ENCODE measurements at places on chromosomes 6 and 20.

DNA sequence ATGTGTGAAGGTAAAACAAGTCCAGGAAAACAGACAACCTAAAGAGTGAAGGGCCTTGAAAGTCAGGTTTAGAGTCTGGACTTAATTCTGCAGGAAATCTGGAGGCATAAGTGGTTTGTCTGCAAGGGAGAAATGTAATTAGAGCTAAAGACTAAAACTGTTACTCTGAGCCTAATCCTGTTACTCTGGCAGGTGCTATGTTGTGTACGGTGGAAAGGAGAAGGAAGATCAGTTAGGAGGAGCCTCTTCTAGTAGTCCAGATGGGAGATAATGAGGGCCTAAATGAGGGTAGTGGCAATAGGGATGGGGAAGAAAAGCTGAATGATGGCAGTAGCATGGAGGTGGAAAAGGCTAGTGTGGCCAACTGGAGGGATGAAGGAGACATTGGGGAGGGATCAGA is 118.5 kb downstream of the PDSS2 start:
- H3K36me3 ChIP-seq, result no peaks in the 10 kb centered on the region
- no peak overlapping the region for H3K4me3 ChIP-seq
- H3K4me1 ChIP-seq, result peaks cover 3% of the 10 kb centered on the region
- no peak for DNase-seq

GRCh38 chr20:42949950-42950349 is 239.8 kb downstream of the PTPRT start:
- H3K27me3 ChIP-seq, result no peaks in the 10 kb centered on the region
- H3K4me3 ChIP-seq, result no peak overlapping the region
- no peaks in the 10 kb centered on the region for H3K36me3 ChIP-seq
- no peaks in the 10 kb centered on the region for H3K4me1 ChIP-seq

DNA sequence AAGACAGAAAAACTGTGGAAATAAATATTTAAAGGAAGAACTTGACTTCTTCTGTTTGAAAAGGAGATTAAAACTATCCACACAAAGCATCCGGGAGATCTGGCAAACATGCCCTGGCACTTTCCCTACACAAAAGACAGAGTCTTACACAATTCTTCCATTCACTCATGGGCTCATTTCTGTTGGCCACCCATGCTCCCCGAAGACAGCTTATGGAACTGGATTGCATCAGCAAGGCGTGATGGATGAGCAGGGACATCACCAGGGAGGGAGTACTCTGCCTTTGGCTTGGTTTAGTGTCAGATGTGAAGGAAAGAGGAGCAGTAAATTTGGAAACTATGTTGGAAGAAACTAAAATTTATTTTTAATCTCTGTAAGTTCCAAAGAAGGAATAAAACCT is 379.3 kb downstream of the CD109 start:
- H3K36me3 ChIP-seq, result no peaks in the 10 kb centered on the region
- H3K4me1 ChIP-seq, result no peaks in the 10 kb centered on the region
- no peak overlapping the region for H3K27ac ChIP-seq
- peaks cover 2% of the 10 kb centered on the region for H3K27me3 ChIP-seq
- no peak for DNase-seq
- H3K4me3 ChIP-seq, result no peak overlapping the region

GRCh38 chr20:45611054-45611453 is 18.5 kb upstream of the WFDC10A start:
- peaks cover 16% of the 10 kb centered on the region for H3K4me1 ChIP-seq
- H3K36me3 ChIP-seq, result peaks cover 9% of the 10 kb centered on the region
- no peak overlapping the region for H3K4me3 ChIP-seq
- H3K27me3 ChIP-seq, result peaks cover 5% of the 10 kb centered on the region
- peak; percentile 54 for DNase-seq

GRCh38 chr20:62143957-62144825 is 622 bp downstream of the SS18L1 start:
- no peaks in the 10 kb centered on the region for H3K27me3 ChIP-seq
- DNase-seq, result peak; percentile 89
- H3K27ac ChIP-seq, result peak overlapping the region; percentile 82
- H3K4me1 ChIP-seq, result peaks cover 35% of the 10 kb centered on the region

DNA sequence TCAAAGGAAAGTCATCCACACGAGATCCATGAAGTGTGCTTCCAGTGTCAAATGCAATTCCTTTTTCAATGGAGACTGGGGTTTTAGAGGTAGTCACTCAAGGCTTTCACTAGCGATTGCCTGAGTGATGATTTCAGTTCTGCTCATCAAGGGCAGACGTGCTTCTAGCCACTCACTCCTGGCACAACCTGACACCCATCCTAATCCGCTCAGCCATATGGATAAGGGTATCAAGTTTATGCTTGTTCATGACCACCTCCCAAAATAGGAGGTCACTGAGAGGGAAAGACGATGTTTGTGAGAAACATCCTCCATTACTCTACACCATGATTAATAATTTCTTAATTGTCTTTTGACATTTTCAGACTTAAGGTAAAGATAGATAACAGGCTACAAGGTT is 91.3 kb upstream of the HEY2 start:
- no peaks in the 10 kb centered on the region for H3K36me3 ChIP-seq
- H3K27me3 ChIP-seq, result peaks cover 2% of the 10 kb centered on the region
- H3K4me3 ChIP-seq, result no peak overlapping the region
- H3K27ac ChIP-seq, result no peak overlapping the region
- H3K4me1 ChIP-seq, result no peaks in the 10 kb centered on the region
- DNase-seq, result no peak

DNA sequence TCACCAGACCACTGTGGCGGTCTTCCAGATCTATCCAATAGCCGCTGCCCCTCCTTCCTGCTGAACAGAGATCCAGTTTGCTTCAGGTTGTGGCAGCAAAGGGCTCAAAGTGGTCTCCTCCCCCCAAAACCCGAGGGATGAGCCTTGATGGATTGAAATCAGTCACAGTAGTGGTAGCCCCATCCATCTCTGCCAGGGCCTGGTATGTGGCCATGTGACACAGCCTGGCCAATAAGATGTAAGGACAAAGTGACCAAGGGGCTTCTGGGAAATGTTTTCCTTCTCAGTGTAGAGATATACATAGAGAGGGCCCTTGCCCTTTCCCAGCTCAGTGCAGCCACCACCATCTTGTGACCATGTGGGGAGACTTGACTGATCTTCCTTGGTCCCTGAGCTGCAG is 4.1 kb upstream of the ARMC2 start:
- H3K27me3 ChIP-seq, result peaks cover 30% of the 10 kb centered on the region
- H3K27ac ChIP-seq, result no peak overlapping the region
- peak; percentile 52 for DNase-seq

DNA sequence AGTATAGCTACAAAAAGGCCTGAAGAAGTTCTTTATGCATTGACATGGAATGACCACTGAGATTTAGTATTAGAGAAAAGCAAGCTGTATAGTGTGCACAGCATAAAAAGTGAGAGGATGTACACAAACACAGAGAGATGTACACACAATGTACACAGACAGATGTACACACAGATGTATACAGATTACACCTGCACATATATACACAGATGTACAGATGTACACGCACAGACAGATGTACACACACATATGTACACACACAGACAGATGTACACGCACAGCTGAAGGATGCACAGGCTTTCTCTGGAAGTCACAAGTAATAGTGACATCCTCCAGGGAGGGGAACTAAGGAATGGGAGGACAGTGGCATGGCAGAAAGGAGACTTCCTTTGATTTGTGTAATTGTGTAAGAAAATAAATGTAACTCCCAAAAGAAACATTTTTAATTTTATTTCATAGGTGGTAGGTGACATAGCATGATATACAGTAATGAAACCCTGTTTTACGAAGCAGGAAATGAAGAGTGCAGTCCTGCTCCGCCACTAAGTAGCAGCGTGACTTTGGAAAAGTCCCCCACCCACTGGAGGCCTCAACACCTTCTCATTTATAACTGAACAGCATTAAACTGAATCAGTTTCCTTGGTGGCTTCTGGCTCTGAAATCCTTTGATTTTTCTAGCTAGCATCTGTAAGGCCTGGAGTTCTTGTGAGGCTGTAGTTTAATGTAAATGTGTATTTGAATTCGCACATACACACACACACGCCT is 14.1 kb downstream of the NFATC2 start:
- no peaks in the 10 kb centered on the region for H3K27me3 ChIP-seq
- H3K4me1 ChIP-seq, result peaks cover 69% of the 10 kb centered on the region
- peak overlapping the region; percentile 98 for H3K27ac ChIP-seq
- peak overlapping the region; percentile 78 for H3K4me3 ChIP-seq
- peak; percentile 80 for DNase-seq

- no peaks in the 10 kb centered on the region for H3K4me1 ChIP-seq
- DNase-seq, result no peak
- no peak overlapping the region for H3K27ac ChIP-seq
- H3K4me3 ChIP-seq, result no peak overlapping the region
These were observed 976.8 kb downstream of the TBC1D32 start for GRCh38 chr6:120357447-120357846.

GRCh38 chr6:167108278-167108677 is 14.6 kb upstream of the CCR6 start:
- H3K4me1 ChIP-seq, result peaks cover 2% of the 10 kb centered on the region
- DNase-seq, result no peak
- H3K27ac ChIP-seq, result no peak overlapping the region
- no peak overlapping the region for H3K4me3 ChIP-seq

DNA sequence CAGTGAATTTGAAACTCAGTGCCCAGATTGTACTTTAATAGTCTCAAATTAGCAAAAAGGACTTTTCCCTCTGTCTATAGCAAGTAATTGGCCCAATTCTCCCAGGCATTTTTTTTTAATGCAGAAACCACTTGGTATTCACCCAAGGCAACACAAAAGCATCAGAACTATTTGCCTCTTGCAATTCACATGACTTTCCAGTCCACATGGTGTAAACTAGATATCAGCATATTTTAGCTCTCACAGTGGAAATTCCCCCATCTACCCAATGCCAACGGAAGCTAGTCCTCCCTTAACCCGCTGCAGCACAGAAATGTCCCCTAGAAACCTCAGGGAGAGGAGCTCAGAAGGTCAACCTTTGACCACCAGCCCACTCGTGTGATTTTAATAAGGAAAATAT is 103.4 kb upstream of the CDYL start:
- H3K27me3 ChIP-seq, result no peaks in the 10 kb centered on the region
- H3K4me1 ChIP-seq, result no peaks in the 10 kb centered on the region
- no peaks in the 10 kb centered on the region for H3K36me3 ChIP-seq
- no peak overlapping the region for H3K4me3 ChIP-seq
- H3K27ac ChIP-seq, result no peak overlapping the region

GRCh38 chr20:4243071-4243470 is 227.7 kb upstream of the RNF24 start:
- H3K36me3 ChIP-seq, result no peaks in the 10 kb centered on the region
- H3K27me3 ChIP-seq, result peaks cover 59% of the 10 kb centered on the region
- H3K4me1 ChIP-seq, result peaks cover 2% of the 10 kb centered on the region
- no peak overlapping the region for H3K4me3 ChIP-seq

GRCh38 chr20:9409352-9409751 is 105.0 kb upstream of the LAMP5 start:
- H3K4me1 ChIP-seq, result no peaks in the 10 kb centered on the region
- DNase-seq, result no peak
- H3K36me3 ChIP-seq, result no peaks in the 10 kb centered on the region
- no peak overlapping the region for H3K4me3 ChIP-seq

GRCh38 chr6:95593025-95593424 is 15.7 kb downstream of the MANEA start:
- H3K27me3 ChIP-seq, result no peaks in the 10 kb centered on the region
- no peak overlapping the region for H3K4me3 ChIP-seq
- H3K36me3 ChIP-seq, result peaks cover 21% of the 10 kb centered on the region
- H3K4me1 ChIP-seq, result peaks cover 10% of the 10 kb centered on the region

DNA sequence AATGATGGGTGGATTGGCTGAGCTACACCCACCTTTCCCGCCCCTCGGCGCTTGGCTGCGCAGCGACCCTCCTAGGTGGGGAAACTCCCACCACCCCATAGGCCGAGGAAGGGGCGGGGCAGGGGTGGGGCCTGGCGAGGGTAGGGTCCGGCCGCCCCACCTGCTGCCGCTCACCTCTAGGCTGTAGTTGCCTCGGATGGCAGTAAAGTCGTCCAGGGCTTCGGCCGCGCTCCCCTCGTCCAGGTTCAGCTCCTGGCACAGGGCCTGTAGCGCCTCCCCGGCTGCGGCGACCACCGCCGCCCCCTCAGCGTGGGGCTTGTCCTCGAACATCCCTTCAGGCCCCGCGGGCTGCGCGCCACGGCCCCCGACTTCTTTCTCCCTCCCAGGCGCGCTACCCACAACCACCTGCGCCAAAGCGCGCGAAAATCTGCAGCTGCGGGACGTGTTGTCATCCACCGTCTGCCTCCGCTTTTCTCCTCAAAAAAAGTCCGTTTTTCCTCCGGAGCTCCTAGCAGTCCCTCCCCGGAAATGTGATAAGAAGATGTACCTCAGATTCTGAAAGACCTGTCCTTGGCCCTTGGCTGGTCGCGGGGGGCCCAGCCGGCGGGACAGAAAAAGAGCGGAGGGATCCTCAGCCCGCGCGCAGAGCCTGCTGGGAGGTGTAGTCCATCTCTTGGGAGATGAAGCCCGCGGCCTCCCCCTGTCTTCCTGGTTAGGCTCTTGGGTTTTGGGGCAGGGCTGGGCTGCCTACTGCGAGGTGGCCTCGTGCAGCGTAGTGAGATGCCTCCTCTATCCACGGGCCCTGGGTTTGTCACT is at the start of gene RBL1:
TSS of gene RBL1 (minus strand) at position 399 of the 816 bp plus-strand sequence. CDS start at position 330, 69 bp downstream.
- H3K27ac ChIP-seq, result peak within 1 kb of the TSS; percentile 99
- peak within 1 kb of the TSS; percentile 97 for H3K4me3 ChIP-seq
- H3K4me1 ChIP-seq, result peaks cover 29% of the 10 kb centered on the region
- peaks cover 33% of the 10 kb centered on the region for H3K36me3 ChIP-seq
- peak; percentile 96 for DNase-seq

DNA sequence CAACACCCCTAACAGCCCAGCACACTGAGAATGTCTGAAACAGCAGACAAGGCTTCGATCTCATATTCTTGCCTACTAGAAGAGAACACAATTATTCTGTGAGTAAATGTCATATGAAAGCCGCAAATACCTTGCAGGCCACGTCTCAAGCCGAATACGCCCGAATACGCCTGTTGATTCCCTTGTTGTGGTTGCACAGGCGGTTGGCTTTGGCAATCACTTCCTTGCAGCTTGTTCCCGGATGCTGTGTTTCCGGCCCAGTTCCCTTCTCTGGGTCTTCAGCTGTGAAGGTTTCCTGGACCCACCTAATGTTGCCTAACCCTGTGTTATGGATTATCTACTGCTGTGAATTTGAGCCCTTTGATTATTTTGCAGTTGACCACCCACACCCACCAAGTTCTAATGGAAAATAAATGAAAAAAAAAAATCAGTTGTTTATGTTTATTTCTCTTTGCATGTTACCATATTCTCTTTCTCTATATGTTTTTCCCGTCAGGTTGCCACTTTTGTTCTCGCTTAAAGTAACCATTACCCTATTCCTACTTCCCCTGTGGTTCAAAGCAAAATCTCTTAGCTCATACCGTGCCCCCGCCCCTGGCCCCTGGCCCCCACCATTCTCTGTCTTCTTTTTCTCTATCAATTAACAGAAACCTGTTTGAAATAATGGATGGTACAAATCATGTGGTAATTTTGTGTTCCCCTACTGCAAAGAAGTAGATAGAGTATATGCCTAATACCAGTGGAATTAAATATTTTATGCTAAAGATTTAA is 172.4 kb downstream of the ADGB start:
- H3K27me3 ChIP-seq, result peaks cover 8% of the 10 kb centered on the region
- H3K4me3 ChIP-seq, result peak overlapping the region; percentile 75
- H3K27ac ChIP-seq, result peak overlapping the region; percentile 14
- peak; percentile 84 for DNase-seq
- peaks cover 16% of the 10 kb centered on the region for H3K4me1 ChIP-seq
